ENCODE measurements at places on chromosomes 1 and 21. TPM values are rescaled to one million over a fixed set of nuclear protein-coding genes. Genes with fewer than 3 reads are reported as not detected.

The APH1A gene
- 211 TPM for total RNA-seq

The PPM1J gene
- 1.4 TPM for total RNA-seq

The PPP2R5A gene
- total RNA-seq: 64.7 TPM

The CAPN8 gene
- total RNA-seq: 5.9 TPM

The COL16A1 gene
- total RNA-seq: 5.0 TPM

The AUNIP gene
- 22.2 TPM for total RNA-seq

The TNFRSF14 gene
- total RNA-seq: 21.1 TPM

The INKA2 gene
- not detected for total RNA-seq

The RGS1 gene
- total RNA-seq: not detected

The AIRE gene
- not detected for total RNA-seq

The HPCAL4 gene
- 0.04 TPM for total RNA-seq

The CHI3L2 gene
- 0.55 TPM for total RNA-seq

The LCE1E gene
- total RNA-seq: not detected

The KRTAP7-1 gene
- total RNA-seq: not detected

The RBP7 gene
- 6.0 TPM for total RNA-seq

The SPATA45 gene
- not detected for total RNA-seq

DNA sequence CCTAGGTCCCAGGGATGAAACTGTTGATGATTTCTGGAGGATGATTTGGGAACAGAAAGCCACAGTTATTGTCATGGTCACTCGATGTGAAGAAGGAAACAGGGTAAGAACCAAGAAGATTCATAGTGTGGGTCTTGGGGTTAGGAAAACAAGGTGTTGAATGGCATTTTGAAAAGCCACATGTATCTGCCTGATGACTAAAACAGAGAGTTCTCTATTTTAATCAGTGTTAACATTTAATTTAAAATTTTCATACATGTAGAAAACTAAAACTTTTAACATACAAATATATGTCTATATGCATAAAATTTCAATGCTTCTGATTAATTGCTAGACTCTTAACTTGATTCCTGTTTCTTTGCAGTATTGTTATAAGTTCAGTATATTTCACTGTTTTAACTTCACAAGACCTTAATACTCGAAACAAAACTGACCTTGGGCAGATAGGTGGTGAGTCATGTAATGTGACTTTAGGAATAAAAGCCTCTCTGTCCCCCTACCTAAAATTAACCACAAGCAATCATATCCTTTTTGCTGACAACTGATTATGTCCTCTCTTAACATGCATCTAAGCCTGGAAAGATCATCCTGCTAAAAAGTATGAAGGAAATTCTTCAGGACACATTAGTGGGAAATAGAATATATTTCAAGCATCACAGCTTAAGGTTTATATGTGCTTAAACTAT lies 95.6 kb downstream of the PTPRC start:
- DNase-seq: no peak

GRCh38 chr1:224774378-224774777 lies 155.1 kb upstream of the DNAH14 start:
- DNase-seq: peak; percentile 18

GRCh38 chr1:17768651-17769241 lies 13.6 kb downstream of the ACTL8 start:
- peak; percentile 64 for DNase-seq

GRCh38 chr1:224914292-224914900 lies 15.1 kb upstream of the DNAH14 start:
- DNase-seq: peak; percentile 7

- DNase-seq: no peak
Observed at GRCh38 chr1:47681735-47682134, 243.9 kb downstream of the FOXD2 start.

DNA sequence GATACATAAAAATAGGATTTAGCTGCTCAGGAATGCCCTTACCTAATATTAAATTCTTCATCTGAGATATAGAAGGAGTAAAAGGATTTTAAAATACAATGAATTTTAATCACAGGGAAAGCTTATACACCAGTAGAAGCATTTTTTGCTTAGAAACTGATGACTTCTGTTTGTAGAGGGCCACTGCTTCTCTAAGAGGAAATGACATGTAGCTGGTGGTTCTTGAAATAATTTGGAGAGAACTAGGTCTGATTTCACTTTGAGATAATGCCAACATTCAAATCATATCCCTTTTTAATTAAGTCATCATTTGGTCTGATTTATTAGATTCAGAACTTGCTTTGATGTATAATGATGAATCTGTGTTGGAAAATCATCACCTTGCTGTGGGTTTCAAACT lies 166.6 kb upstream of the SGIP1 start:
- no peak for DNase-seq

DNA sequence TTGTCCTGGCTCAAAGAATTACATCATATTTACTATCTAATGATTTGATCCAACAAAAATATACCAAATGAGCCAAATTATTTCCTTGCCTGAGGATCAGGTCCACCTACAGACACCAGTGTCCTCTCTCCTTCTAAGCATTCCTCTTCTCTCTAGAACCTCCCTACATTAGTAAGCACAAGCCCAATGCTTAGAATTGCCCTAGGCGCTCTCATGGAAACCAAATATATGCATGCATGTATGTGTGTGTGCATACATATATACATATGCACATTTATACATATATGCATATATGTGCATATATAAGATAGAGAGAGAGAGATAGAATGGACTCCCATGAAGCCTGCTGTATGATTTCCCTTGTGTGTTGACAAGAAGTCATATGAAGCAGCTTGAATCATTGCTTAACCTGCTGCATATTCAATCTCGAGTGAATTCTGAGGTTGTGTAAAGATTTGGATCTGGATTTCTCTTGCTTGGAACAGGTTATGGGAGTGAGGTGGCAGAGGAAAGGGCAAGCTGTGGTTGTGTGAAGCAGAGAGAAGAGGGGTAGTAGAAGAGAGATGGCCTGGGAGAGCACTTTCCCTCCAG lies 66.1 kb downstream of the SPAG17 start:
- no peak for DNase-seq

DNA sequence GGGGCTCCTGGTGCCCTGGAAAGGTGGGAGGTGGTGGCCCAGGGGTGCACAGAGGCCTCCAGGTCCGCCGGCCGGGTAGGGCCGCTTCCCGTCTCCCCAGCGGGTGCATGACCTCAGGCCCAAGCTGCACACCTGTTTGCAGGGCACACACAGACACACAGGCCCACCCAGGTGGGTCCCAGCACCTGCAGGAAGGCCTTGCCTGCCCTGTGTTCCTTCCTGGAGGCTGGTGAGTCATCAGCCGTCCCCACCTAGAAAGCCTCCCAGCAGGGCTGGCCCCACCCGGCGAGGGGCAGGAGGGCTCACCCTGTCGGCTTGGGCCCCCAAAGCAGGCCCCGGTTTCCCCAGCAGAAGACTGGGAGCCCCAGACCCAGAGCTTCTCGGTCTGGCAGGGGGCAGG lies 23.6 kb upstream of the TTLL10 start:
- DNase-seq: peak; percentile 51

- no peak for DNase-seq
Observed at GRCh38 chr1:27938488-27938887, 3.7 kb downstream of the SMPDL3B start.

DNA sequence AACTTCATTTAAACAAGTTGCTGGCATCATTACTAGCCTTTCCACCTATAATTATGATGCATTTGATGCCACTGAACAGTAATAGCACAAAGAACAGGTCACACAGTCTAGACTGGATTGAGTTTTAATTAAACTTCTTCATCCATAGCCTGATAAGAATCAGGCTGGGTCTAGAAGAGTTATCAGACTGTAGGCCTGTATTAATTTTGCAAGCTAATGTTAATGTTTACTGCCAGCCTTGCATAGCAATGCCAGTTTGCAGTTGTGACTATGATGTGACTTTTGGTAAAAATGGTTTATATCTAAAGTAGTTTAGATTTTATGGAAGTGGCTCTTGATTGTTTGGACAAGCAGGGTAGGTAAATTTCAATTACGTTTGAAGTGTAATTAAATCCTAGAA lies 68.0 kb downstream of the PRKAA2 start:
- DNase-seq: no peak

- no peak for DNase-seq
Observed at GRCh38 chr1:211730347-211730746, 54.9 kb upstream of the NEK2 start.

- DNase-seq: no peak
Observed at GRCh38 chr1:24255226-24255625, 63.9 kb upstream of the GRHL3 start.

DNA sequence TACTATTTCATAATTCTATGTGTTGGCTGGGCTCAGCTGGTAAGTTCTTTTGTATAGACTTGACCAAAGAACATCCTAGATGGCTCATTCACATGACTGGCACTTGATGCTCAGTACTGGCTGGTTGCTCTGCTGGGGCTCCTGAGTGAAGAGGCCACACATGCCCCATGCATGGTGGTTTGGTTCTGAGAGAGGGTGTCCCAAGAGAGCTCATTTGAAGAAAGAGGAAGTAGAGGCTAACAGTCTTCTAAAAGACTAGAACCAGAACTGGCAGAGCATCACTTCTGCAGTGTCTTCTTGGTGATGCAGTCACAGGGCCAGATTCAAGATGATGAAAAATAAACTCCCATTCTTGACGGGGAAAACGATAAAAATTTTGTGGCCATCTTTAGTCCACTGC lies 5.2 kb upstream of the BACH1 start:
- DNase-seq: no peak

DNA sequence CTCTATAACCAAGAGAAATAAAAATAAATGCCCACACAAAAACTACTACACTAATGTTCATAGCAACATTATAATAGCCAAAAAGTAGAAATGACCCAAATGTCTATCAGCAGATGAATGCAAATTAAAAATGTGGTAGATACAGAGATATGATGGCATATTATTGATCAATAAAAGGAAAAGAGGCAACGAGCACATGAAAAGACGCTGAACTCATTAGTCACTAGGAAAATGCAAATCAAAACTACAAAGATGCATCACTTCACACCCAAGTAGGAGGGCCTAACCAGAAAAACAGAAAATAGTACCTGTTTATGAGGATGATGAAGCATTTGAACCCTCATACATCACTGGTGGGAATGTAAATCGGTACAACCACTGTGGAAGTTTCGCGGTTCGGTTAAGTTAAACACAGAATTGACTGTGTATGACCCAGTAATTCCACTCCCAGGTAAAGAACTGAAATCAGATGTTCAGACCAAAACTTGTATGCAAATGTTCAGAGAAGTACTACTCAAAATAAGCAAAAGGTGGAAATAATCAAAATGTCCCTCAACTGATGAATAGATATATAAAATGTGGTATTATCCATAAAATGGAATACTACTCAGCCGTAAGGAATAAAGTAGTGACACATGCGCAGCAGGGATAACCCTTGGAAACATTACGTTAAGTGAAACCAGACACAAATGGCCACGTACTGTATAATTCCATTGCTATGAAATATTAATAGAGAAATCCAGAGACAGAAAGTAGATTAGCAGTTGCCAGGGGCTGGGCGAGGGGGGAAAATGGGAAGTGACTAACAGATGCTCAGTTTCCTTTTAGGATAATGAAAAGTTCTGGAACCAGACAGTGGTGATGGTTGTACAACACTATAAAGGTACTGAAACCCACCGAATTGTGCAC lies 3.1 kb downstream of the USP48 start:
- no peak for DNase-seq

DNA sequence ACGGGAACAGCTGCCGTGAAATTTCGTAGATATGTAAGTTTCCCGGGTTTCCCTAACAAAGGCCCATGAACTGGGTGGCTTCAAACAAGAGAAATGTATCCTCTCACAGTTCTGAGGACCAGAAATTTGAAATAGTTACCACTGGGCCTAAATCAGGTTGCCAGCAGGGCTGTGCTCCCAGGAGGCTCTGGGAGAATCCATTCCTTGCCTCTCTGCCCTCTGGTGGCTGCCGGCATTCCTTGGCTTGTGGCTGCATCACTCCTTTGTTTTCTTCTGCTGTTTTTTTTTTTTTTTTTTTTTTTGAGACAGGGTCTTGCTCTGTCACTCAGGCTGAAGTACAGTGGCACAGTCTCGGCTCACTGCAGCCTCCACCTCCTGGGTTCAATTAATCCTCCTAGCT lies 23.7 kb downstream of the UMODL1 start:
- peak; percentile 19 for DNase-seq

- no peak for DNase-seq
Observed at GRCh38 chr1:51422367-51423072, 92.2 kb upstream of the TTC39A start.

GRCh38 chr1:203589171-203589570 lies 37.5 kb upstream of the ATP2B4 start:
- peak; percentile 32 for DNase-seq

GRCh38 chr1:93905051-93905450 lies 4.2 kb downstream of the GCLM start:
- no peak for DNase-seq

DNA sequence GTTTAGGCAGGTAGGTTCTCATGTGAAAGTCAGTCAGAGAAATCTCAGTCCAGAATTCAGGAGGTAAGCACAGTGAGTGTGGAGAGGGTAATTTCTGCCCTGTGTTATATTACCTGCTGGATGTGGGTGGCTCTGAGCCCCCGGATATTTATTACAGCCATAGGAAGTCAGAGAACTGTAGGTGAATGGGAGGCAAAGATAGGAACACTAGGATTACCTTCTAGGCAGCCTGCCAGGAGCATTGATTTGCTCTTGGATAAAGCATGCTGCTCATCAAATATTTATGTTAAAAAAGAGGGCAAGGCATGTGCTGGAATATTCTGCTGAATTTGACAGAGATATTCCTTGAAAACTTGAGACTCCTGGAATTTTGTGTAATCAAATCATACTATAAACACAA lies 8.5 kb downstream of the GNG12 start:
- DNase-seq: no peak

All from PC-3 (cell line).